Epithelial cell of esophagus (primary cell): ENCODE measurements at places on chromosomes 5 and 9.

DNA sequence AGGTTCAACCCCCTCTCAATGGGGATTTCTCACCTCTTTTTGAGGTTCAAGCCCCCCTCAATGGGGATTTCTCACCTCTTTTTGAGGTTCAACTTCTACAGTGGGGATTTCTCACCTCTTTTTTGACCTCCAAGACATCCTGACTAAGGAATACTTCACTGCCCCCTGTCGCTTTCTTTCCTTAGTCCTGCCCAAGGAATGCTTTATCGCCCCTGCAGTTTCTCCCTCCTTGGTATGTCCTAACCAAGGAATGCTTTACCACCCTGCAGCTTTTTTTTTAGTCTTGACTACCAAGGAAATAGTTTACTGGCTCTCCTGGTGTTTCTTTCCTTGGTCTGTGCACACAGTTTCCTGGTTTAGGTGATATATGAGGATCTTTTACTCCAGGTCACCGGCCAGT is 9.6 kb upstream of the IRGM start:
- no peak for DNase-seq

DNA sequence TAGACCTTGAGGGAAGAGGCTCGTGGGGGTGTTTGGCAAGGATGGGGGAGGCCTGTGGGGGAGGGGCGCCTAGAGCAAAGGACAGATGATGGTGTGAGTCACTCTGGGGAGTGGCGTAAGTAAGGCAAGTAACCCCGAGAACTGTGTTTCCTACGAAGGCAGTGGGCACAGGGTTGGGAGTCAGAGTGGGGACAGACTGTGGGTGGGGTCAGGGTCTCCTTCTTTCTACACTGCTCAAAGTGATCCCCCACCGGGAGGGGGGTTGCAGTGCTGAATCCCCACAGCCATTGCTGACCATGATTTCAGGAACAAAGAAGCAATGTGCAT is 136.8 kb downstream of the TENT4A start:
- no peak for DNase-seq

- DNase-seq, result no peak
Measured at GRCh38 chr5:9268226-9268625, 277.6 kb downstream of the SEMA5A start.

DNA sequence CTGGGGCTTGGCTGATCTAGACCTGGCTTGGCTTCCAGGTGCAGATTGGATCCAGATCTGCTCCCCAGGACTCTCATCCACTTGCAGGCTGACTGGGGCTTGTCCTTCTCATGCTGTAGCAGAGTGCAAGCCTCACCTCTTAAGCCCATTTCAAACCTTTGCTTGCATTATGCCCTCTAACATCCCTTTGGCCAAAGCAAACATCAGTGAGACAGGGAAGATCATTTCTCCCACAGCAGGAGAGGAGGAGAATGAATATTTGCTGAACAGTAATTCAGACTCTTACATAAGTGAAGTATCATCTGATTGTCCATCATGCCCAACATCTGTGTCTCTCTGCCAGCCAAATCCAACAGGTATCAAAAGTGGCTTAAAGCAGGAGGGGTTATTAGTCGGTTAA is 194.9 kb downstream of the C9orf152 start:
- no peak for DNase-seq

- DNase-seq, result peak; percentile 49
Measured at GRCh38 chr5:51378448-51379330, 4.6 kb upstream of the ISL1 start.

- DNase-seq, result no peak
Measured at GRCh38 chr9:89797937-89798455, 193.2 kb downstream of the GADD45G start.
